ENCODE measurements at places on chromosomes 1 and 21.

DNA sequence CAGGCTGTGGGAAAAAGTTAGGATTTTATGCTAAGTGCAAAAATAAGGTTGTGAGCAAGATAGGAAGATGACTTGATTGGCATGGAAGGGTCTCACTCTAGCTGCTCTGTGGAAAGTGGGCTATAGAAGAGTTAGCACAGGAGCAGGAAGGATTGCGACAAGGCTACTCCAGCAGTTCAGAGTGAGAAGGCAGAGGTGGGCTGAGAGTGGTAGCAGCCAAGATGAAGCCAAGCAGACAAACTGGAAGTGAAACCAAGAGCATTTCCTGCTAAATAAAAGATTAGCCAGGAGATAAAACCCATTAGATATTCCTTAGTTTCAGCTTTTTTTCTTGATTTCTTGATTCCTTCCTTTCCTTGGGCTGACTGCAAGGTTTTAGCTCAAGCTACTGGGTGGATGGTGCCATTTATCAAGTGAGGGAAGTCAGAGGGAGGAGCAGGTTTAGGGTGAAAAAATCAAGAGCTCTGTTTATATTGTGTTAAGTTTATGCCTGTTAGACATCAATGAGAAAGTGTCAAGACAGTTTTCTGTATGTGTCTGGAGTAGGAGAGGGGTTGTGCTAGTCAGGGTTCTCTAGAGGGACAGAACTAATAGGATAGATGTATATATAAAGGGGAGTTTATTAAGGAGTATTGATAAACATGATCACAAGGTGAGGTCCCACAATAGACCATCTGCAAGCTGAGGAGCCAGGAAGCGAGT lies 33.1 kb upstream of the ZNF644 start:
- no peak for DNase-seq
- no peaks in the 10 kb centered on the region for H3K27me3 ChIP-seq
- H3K4me1 ChIP-seq: no peaks in the 10 kb centered on the region
- no peaks in the 10 kb centered on the region for H3K36me3 ChIP-seq
- H3K27ac ChIP-seq: no peak overlapping the region

- no peak overlapping the region for H3K27ac ChIP-seq
- no peak for DNase-seq
- peaks cover 67% of the 10 kb centered on the region for H3K27me3 ChIP-seq
- H3K36me3 ChIP-seq: no peaks in the 10 kb centered on the region
- no peaks in the 10 kb centered on the region for H3K4me1 ChIP-seq
- H3K4me3 ChIP-seq: no peak overlapping the region
Measured at GRCh38 chr1:17725084-17725719, 29.9 kb upstream of the ACTL8 start.

GRCh38 chr1:179817789-179818188 lies 59.8 kb downstream of the TOR1AIP2 start:
- peaks cover 38% of the 10 kb centered on the region for H3K4me1 ChIP-seq
- H3K27me3 ChIP-seq: peaks cover 9% of the 10 kb centered on the region
- peak overlapping the region; percentile 75 for H3K27ac ChIP-seq
- peak; percentile 78 for DNase-seq

DNA sequence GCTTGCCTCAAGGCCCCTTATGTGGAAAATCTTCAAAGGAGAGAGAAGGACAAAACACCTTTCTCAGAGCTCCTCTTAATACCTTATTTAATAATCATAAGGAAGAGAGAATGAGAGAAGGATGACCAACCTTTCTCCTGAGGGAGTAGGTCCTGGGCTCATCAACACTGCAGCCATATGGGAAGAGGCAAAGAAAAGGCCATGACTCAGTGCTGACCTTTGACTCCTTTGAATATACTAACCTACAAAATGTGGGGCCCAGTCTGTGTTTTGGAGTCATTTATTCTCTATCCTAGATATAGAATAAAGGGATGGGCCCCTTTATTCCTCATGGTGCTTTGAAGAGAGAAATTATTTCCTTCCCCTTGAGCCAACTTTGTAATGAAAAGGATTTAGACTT lies 38.3 kb downstream of the CAMSAP2 start:
- H3K4me1 ChIP-seq: peaks cover 67% of the 10 kb centered on the region
- no peak overlapping the region for H3K4me3 ChIP-seq

DNA sequence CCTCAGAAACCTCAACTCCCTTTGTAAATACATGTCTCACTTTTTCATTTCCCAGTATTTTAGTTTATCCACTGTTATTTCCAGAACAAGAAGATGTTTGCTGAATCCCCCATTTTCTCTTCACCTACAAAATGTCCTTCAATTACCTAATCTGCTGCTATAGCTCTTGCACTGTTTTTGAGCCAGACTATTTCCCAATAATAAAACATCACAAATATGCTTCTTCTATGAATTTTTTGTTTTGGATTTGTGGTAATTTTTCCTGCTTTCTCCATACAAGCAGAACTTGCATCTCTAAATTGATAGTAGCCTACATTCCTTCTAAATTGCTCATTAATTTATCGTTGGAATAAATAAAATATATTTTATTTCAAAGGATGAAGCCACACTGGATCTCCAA lies 199.6 kb upstream of the C1orf87 start:
- no peak overlapping the region for H3K4me3 ChIP-seq
- no peaks in the 10 kb centered on the region for H3K4me1 ChIP-seq
- no peaks in the 10 kb centered on the region for H3K27me3 ChIP-seq
- no peak overlapping the region for H3K27ac ChIP-seq
- H3K36me3 ChIP-seq: no peaks in the 10 kb centered on the region

Measured in left ventricle myocardium inferior (tissue), 1 donor.